Progenitor cell of endocrine pancreas (in vitro differentiated cells): ENCODE measurements at places on chromosomes 11 and 22.

DNA sequence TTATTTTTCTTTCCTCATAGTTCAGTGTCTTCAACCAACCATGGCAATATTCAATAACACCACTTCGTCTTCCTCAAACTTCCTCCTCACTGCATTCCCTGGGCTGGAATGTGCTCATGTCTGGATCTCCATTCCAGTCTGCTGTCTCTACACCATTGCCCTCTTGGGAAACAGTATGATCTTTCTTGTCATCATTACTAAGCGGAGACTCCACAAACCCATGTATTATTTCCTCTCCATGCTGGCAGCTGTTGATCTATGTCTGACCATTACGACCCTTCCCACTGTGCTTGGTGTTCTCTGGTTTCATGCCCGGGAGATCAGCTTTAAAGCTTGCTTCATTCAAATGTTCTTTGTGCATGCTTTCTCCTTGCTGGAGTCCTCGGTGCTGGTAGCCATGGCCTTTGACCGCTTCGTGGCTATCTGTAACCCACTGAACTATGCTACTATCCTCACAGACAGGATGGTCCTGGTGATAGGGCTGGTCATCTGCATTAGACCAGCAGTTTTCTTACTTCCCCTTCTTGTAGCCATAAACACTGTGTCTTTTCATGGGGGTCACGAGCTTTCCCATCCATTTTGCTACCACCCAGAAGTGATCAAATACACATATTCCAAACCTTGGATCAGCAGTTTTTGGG, at the start of gene OR51T1:
Gene OR51T1 (plus strand): TSS at position 41 of the 641 bp plus-strand sequence. CDS start 0 bp downstream, at position 41.
- DNase-seq, result no peak

GRCh38 chr11:44047931-44048431, at the start of gene ACCSL:
Gene ACCSL, plus strand, starts transcription at chr11:44047981. Its CDS starts 56 bp downstream, at chr11:44048037.
- no peak for DNase-seq

- DNase-seq, result no peak
Observed at GRCh38 chr11:99614352-99614751, 593.6 kb downstream of the CNTN5 start.

DNA sequence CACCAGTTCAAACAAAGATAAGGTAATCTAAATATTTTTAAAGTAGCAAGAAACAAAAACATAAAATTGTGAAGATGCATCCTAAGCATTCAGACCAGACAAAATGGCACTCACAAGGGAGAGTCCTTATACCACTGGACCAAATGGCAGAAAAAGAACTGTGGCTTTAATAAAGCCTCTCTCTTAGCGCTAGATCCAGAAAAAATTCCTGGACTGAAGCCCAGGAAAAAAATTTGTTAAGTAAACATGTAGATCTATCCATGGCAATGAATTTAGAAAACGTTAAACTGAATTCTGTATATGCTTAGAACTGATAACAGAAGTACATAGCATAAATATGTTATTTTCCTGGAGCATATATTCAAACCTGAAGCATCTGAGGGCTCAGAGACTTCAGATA, 11.8 kb upstream of the CD59 start:
- DNase-seq, result no peak

- DNase-seq, result no peak
Observed at GRCh38 chr22:20147237-20147988, 3.4 kb downstream of the CCDC188 start.

- DNase-seq, result no peak
Observed at GRCh38 chr11:26158251-26158650, 173.7 kb upstream of the ANO3 start.

DNA sequence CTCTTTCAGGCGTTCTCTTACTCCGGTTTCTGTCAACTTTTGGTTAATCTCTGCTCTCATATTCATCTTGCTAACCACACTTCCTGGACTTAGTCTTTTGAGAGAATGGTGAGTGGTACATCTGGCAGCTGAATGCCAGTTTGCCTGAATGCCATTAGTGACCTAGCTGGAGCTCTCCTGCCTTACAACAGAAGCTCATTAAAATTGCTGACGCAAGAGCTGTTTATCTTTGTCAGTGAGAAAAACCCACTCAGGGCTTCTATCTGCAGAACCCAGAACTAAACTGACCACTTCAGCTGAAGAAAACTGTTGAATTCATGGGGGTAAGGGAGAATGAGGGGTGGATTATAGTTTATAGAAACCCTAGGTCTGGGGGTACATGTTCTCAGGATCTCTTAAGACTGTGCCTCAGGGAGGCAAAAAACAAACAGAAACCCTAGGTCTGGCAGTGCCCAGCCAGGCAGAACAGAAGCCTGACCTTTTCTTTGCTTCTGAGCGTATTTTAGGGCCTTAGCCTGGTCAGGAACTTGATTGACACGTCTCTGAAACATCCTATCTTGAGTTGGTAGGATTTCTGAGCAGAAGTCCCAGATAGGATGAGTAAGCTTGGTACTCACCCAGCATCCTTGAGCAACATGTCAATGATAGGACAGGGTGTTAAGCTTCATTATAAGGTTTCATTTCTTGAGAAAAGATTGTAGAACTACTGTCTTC, 52.8 kb upstream of the YWHAH start:
- DNase-seq, result no peak

- DNase-seq, result no peak
Observed at GRCh38 chr11:2688381-2689231, 11.2 kb downstream of the KCNQ1OT1 start.

GRCh38 chr11:69131644-69132300, 24.0 kb upstream of the SMIM38 start:
- peak; percentile 74 for DNase-seq

DNA sequence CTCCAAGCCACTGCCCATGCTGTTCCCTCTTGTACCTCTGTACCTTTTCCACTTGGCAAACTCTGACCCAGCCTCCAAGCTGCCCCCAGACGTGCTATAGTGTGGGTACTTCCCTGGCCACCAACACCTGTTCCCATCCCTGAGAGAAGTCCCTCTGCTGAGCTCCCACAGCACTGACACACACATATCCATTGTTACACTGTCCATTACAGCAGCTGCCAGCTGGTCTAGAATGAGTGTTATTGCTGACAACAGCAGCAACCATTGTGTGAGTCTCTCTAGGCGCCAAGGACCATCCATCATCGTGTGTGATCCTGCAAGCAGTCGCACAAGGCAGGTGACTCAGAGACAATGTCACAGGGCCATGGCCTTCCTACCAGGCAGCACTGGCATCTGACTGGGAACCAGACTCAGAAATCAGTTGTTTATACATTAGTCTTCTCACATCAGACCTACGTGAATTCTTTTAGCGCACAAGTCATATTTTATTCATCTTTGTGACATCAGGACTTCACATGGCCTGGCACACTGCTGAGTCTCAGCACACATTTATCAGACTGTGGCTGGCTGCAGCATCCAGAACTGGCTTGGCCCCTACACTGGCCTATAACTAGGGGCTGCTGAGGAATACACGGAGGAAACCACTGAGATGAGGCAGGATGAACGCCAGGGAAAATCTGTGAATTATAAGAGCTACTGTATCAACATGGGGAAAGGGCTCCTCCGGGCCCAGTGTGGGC, 56.4 kb downstream of the SGSM3 start:
- DNase-seq, result no peak

GRCh38 chr11:129273322-129273721, 81.2 kb upstream of the ARHGAP32 start:
- DNase-seq, result no peak

DNA sequence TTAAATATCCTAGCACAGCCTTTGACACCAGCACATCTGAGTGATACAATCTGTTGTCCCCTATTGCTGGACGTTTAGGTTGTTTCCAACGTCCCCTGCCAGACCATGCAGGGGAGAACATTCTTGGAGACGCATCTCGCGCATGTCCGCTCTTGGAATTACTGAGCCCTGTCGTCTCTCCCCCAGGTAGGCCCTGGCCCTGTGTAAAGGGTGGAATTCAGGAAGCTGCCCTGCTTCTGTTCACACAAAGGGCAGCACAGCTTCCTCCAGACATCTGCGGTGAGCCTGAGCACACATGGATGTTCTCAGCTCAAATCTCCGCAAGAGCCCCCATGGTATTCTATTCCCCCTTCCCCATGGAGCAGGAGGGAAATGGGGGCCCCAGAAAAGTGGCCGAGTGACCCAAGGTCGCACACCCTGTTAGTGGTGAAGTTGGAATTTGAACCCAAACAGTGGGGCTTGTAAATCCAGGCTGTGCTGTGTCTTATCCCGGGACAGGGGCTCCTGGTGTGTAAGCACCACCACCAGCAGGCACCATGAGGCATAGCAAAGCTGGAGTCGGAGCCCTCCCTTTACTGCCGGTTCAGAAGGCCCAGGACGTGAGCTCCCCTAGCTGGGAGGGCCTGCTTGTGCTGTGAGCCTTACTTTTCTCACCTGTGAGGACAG, 5.0 kb upstream of the FGF19 start:
- no peak for DNase-seq

DNA sequence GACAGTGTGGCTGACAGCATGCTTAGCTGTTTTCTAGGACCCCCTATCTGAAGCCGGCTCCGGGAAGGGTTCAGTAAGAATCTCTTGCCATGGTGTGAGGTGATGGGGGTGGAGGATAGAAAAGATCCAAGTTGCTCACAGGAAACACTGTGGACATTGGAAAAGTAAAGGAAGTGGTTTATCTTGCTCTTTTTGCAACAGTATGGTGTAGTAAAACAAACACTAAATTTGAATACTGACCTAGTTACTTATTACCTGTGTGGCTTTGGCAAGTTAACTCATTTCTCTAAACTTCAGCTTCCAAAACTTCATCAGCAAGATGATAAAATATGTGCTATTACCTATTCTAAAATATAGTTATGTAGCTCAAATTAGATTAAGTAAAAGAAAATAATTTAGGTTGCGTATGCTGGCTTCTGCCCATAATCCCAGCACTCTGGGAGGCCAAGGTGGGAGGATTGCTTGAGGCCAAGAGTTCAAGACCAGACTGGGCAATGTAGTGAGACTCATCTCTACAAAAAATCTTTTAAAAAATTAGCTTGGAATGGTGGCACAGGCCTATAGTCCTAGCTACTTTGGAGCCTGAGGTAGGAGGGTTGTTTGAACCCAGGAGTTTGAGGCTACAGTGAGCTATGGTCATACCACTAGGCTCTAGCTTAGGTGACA, 51.6 kb upstream of the APOA1 start:
- DNase-seq, result no peak

GRCh38 chr22:48872271-48873190, 955.1 kb downstream of the BRD1 start:
- DNase-seq, result no peak

DNA sequence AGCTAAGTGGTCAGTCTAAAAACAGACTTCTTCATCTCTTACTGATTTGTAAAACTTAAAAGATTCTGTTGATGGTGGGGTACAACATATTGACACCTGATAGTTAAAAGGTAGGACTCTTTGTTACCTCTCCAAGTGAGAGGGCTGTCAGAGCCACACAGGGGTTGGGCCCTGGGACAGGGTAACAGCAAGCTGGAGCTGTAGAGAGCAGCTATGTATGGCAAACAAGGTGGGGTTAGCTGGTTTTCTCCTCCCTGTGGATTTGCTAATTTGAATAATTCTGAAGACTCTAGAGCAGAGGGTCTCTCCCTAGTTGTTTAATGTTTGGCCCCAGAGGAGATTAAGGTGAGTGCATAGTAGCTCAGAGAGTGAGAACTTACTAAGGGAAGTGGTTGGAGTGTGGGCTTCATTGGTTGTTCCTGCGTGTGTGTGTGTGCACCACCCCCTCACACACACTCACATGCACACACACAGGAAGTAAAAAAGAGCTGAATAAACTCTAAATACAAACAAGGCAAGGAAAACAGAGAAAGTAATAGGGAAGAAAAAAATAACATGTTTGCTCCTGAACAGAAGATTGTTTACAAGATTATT, 9.2 kb upstream of the GAS2 start:
- DNase-seq, result no peak

GRCh38 chr11:454801-455565, 4.9 kb downstream of the PTDSS2 start:
- no peak for DNase-seq

DNA sequence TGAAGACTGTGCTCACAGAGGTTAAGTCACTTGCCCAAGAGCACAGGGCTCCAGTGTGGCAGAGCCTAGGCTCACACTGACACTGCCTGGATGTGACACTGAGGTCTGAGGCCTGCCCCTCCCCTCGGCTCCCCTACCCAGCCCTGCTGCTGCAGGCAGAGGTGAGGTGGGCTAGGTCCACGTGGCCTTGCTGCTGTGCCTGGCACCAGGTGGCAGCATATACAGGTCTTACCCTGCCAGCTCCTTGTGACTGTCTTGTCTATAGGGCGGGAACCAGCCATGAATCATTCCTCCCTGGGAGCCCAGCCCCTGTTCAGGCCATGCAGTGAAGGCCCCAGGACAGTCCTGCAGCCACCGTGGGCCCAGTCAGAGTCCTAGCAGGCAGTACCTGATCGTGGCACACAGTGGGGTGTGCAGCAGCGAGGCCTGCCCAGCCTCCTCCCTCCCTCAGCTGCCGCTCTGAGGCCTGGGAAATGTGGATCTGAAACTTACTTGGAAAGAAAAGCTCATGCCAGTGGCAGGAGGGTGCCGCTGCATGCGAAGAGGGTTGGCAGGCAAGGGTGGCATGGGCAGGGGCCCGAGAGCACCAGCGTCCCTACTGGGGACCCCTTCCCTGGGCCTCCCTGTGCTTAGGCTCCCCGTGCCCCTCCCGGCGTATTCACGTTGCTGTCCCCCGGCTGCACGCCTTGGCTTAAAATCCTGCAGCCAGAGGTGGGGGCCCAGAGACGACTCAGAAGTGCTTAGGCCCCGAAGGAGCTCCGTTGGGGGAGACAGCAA, 1.2 kb upstream of the CERK start:
- DNase-seq, result no peak

DNA sequence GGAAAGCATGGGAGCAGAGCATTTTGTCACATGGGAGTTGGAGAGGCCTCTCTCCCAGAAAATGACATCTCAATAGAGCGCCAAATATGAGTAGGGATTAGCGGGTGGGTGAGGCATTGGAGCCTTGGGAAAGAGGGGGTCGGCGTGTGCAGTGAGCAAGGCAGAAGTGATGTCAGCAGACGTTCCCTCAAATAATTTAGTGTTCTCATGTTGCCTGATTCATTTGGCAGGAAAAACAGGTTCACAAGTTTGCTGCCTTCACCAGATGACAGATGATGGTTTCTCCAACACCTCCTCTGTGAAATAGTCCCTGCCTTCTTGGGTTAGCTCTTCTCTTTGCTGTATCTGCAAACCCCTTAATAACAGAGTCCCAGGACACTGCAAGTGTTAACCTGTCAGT, 118.5 kb upstream of the ARHGAP20 start:
- DNase-seq, result no peak

GRCh38 chr11:111423250-111423615, 44.2 kb upstream of the POU2AF1 start:
- DNase-seq, result no peak

DNA sequence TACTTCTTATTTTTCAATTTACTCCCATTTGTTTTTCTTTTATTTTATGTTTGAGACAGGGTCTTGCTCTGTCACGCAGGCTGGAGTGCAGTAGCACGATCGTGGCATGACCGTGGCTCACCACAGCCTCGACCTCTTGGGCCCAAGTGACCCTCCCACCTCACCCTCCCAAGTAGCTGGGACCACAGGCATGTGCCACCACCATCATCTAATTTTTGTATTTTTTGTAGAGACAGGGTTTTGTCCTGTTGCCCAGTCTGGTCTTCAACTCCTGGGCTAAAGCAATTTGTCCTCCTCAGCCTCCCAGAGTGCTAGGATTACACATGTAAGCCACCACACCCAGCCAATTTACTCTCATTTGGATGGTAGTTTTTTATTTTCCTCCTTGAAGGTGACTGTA, 679.3 kb upstream of the CCDC179 start:
- DNase-seq, result no peak

GRCh38 chr11:128830290-128831173, 36.6 kb downstream of the KCNJ1 start:
- DNase-seq, result no peak
